ENCODE measurements at places on chromosomes 12 and 14. TPM values are rescaled to one million over a fixed set of nuclear protein-coding genes. Genes with fewer than 3 reads are reported as not detected.

The CCDC196 gene
- total RNA-seq = not detected

DNA sequence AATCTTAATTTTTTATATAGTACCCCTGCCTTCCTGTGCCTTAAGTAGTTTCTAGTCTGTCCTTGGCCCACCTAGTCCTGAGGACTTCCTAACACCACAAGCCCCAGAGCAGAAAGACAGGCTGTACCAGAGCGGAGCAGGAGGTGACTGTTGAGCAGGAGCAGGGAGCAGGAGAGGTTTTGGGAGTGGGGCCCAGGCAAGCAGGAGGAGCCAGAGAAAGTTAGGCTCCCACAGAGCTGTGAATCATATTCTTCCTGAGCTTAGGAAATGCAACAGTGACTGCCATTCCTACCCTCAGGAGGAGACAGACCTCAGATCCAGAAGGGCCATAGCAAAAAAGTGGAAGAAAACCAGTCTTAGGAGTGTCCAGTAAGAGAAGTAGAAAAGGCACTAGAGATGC, 28.3 kb upstream of the COL2A1 start:
- no peak for DNase-seq

DNA sequence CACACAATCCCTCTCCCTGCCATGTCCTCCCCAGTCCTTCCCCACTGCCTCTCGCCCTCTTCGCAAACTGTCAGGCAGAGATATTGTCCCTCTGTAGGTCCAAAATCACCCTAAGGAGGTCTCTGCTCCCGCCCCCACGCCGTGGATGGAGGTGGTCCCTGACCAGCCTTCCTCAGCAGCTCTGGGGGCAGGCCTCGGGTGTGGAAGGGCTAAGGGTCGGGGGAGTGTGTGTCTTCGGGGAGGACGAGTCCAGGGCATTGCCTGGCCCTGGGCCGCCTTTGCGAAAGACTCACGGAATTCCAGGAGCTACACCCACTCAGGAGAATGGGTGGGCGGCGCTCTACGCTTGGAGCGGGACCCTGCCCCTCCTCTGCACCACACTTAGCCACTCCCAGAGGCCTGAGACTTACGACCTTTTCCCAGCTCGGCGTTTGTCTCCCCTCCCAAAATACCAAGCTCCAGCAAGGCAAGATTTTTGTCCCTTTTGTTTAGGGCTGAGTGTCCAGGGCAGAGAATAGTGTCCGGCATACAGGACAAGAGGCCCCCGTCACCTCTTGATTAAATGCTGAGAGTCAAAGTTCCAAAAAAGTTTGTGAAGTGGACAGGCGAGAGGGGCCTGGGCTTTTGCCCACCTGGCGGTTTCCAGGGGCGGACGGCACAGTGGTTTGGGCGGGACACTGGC, 881 bp downstream of the PYGL start:
- DNase-seq = no peak

DNA sequence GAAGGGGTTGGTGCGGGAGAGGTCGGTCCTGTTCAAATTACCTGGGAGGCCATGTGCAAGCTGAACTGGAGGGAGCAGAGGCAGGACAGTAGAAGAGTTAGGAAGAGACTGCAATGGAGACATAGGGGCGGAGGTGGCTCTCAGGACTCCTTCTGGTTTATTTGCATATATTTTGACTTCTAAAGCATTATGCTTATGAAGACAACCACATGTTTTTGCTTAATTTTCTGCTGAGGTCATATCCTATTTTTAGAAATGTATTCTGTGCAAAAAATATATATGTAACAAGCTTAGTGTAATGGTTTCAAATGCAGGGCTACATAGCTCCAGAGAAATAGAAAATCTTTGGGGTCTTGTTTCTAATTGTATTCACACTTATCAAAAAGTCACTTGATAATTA, 137.0 kb upstream of the MDM1 start:
- no peak for DNase-seq

- DNase-seq = no peak
Observed at GRCh38 chr12:102299731-102300130, 102.1 kb upstream of the PMCH start.

- no peak for DNase-seq
Observed at GRCh38 chr12:124808272-124808671, 55.4 kb downstream of the SCARB1 start.

DNA sequence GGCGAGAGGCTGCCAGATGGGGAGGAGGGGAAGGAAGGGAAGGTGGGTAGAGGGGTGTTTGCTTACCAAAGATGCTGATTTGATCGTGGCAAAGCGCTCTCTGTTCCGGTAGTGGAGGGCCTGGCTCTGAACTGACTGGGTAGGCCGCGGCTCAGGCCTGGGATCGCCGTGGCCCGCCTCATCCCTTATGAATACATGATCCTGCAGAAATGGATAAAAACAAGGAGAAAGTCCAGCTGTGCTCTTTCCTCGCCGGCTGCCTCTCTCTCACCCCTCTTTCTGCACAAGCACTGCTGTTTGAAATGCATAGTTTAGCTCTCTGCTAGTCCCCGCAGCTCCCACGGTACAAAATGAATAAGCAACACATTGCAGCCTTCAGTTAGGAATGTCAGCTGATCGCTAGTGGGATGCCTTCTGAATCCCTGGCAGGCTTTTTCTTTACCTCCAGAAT, 53.8 kb downstream of the PEBP1 start:
- no peak for DNase-seq

DNA sequence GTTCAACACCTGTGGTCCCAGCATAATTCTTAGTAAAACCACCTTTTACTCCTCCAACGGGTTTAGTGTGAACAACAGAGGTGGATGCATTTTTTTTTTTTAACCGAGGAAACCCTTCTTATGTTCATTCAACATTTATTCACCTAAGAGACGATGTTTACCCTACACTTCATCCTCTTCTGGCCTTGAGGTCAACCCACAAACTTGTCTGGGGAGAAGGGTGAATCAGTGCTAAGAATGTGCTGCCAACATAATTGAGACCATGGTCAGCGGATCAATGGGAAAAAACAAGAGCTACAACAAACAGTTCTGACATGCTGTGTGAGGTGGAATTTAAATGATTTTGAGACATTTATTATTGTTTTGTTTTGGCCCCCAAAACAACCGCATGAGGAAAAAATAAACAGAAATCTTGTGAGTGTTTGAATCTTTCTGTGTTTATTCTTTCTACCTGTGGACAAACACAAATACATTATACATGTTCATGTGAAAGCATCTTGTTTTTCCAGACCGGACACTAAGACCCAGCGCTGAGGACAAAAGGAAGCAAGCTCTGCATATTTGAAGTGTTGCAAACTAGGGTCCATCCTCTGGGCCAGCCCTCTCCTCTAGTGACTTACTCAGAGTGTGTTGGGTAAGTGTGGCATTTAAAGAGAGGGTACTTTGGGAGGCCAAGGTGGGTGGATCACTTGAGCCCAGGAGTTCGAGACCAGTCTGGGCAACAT, 5.1 kb upstream of the USP30 start:
- DNase-seq = no peak

GRCh38 chr12:52080403-52081251, 1.1 kb downstream of the SMIM41 start:
- DNase-seq = no peak

- DNase-seq = no peak
Observed at GRCh38 chr12:129941618-129942017, 37.8 kb upstream of the TMEM132D start.

DNA sequence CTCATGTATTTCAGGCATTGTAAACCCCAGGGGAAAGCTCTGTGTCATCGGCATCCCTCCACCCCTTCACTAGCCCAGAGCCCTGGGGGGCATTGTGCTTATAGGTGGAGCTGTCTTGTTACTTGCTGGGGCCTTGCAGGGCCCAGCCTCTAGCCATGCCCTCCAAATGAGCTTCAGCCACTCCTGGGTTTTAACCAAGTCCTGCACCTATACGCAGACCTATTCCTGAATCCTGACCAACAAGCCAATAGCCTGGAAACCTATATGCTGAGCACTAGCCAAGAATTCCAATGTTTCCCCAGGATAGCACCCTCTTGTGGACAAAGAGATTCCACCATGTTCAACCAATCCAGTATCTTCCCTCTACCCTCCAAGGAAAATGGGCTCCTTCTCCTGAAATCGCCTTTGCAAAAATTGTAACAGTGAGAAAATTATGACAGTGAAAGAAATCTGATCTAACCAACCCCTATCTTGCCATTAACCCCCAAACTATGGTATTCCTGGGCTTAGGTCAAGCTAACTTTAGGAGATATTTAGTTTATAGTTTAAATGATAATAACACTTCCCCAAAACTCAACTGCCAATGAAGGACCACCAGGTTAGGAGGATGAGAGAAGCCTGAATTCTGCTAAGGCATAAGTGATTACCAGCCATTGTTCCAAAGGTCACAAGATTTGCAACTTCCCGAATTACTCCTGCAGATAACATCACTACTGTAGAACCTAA, 55.5 kb downstream of the TTC7B start:
- DNase-seq = no peak

DNA sequence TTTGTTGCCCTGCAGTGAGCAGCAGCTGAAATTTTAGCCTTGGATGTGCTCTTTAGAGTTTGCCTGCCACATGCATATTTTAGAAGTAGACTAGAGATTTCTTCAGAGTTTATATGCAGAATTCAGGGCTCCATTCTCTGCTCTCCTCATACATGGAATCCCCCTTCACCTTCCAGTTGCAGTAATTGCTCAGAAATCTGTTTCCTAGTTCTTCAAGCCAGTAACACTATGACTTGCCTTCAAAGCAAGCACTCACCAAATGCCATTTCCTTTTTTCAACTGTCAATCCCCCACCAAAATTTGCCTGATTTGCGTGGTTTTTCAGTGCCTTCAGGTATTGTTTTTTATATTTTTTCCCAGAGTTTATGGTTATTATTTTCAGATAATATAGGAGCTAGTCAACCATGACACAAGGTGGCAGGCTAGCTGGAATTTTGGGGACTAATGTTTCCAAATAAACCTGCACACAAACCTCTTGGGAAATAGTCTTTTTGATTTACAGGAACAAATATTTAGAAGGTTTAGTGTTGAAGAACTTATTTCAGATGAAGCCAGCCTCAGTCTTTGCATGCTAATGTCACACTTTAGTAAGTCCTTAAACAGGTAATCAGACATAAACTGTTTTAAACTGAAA, 79.2 kb downstream of the ASCL1 start:
- DNase-seq = no peak
